Osteoblast (primary cell): ENCODE measurements at places on chromosomes 4 and X. TPM values are rescaled to one million over a fixed set of nuclear protein-coding genes. Genes with fewer than 3 reads are reported as not detected.

DNA sequence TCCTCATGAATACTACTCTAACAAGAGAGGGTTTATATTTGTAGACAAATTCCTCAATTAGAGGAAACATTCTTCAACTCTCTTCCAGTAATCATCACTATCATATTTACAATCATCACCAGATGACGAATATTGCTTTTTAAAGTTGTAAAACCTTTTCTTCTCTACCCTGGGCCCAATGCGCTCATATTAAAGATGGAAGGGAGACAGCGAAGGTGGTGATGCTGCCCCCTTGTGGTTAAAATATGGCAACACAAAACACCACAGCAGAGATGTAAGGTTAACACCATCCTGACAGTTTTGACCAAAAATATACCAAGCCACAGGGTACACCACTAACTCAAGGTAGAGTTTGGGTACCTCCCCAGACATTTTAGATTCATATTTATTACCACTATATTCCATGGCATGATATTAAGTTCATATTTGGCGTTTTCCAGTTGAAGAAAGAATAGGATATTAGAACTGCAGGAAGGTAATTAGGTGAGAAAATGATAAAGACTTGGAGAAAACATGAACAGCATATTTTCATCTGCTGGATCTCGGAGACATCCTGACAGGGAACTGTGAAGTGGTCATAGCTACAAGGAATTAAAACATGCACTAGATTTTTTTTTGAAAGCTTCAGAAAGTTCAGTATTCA is 72.8 kb downstream of the SLC9A7 start:
- no peaks in the 10 kb centered on the region for H3K36me3 ChIP-seq
- no peaks in the 10 kb centered on the region for H3K4me1 ChIP-seq
- DNase-seq, result no peak
- H3K4me3 ChIP-seq, result no peak overlapping the region

- H3K4me3 ChIP-seq, result no peak overlapping the region
- peak; percentile 67 for DNase-seq
- H3K4me1 ChIP-seq, result peaks cover 6% of the 10 kb centered on the region
- H3K36me3 ChIP-seq, result peaks cover 11% of the 10 kb centered on the region
Observed at GRCh38 chrX:41180194-41180908, 95.1 kb downstream of the USP9X start.

GRCh38 chr4:2991243-2991642 is 27.9 kb downstream of the GRK4 start:
- no peak for DNase-seq
- H3K4me3 ChIP-seq, result no peak overlapping the region
- no peak overlapping the region for H3K27ac ChIP-seq

- no peak overlapping the region for H3K27ac ChIP-seq
- no peak for DNase-seq
- no peak overlapping the region for H3K4me3 ChIP-seq
Observed at GRCh38 chrX:124862301-124862700, 457.4 kb upstream of the TEX13C start.

DNA sequence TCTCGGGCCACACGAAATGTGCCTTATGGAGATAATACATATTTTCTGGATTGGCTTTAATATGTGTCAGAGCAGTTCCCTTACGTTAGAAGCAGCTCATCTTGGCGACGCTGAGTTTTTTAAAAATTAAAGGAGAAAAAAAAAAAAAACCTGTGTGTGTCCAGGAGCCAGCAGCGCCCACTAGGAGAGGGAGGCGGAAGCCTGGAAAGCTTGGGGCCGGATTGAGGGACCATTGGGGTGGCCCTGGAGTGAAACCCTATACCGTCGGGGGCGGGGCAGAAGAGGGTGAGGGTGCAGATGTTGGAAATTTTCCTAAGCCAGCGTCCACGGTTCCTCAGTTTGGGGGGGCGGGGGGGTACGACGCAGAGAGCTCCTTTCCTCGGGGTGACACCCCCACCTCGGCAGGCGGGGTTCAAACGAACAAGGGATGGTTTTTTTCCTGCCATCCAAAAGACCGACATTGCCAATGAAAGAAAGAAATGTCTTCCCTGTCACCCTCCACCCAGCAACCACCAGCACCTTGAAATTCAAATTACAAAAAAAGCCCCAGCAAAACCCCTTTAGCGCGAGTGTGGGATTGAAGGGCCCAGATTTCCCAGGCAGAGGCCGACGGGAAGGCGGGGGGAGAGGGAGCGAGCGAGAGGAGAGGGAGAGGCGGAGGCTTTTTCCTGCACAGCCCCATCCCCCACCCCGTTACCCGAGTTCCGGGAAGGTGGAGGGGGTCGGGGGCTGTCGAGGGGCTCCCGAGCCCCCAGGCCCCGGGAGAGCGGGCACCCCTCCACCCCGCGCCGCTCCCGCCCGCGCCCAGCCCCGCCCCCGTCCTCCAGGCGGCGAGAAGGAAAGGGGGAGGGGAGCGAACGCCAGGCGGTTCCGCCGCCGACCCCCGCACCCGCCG is 859 bp downstream of the SMARCA1 start:
- H3K27me3 ChIP-seq, result no peaks in the 10 kb centered on the region
- peak; percentile 87 for DNase-seq
- H3K4me1 ChIP-seq, result no peaks in the 10 kb centered on the region
- H3K27ac ChIP-seq, result peak overlapping the region; percentile 45
- peak overlapping the region; percentile 84 for H3K4me3 ChIP-seq
- H3K36me3 ChIP-seq, result no peaks in the 10 kb centered on the region

DNA sequence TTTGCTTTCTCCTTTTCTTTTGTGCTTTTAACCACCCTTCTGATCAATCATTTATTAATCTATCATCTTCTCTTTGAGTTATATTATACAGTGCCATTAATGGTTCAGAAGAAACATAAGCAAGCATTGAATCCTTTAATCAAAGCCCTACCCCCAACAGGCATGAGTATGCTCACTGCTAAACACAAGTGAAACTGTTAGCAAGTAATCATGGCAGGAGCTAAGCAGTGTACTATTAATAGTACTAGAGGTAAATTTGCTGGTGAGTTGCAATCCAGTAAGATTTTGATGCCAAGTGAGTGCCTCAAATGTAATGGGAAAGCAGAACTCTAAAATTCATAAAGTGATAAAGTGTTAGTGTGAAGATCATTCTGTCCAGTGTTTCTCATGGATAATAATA is 57.2 kb downstream of the FNIP2 start:
- H3K4me3 ChIP-seq, result no peak overlapping the region
- no peaks in the 10 kb centered on the region for H3K27me3 ChIP-seq
- peaks cover 12% of the 10 kb centered on the region for H3K36me3 ChIP-seq
- H3K4me1 ChIP-seq, result peaks cover 35% of the 10 kb centered on the region
- no peak for DNase-seq

GRCh38 chr4:173061160-173061559 is 107.5 kb upstream of the GALNT7 start:
- H3K27me3 ChIP-seq, result no peaks in the 10 kb centered on the region
- no peak overlapping the region for H3K4me3 ChIP-seq
- no peaks in the 10 kb centered on the region for H3K36me3 ChIP-seq
- DNase-seq, result no peak

DNA sequence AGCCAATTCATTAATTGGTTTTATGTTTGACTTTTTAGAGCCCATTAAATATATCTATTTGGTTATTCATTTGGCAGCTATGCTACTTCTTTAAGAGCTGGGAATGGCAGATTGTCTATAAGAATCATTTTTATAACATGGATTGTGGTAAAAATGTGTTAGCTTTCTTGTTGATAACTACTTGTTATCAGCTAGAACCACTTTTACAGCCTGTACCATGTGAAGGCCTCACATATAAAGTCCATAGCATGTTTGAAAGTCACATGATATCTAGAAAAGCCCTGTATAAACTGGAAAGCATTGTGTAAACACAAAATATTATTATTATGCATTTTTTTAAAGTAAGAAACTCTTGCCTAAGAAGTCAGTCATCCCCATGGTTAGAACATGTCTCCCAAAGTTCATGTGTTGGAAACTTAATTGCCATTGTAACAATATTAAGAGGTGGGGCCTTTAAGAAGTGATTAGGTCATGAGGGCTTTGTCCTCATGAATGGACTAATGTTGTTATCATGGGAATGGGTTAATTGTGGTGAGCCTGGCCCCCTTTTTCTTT is 110.9 kb upstream of the BMP2K start:
- no peak overlapping the region for H3K4me3 ChIP-seq
- peaks cover 24% of the 10 kb centered on the region for H3K4me1 ChIP-seq
- no peaks in the 10 kb centered on the region for H3K36me3 ChIP-seq
- no peak for DNase-seq
- no peak overlapping the region for H3K27ac ChIP-seq

DNA sequence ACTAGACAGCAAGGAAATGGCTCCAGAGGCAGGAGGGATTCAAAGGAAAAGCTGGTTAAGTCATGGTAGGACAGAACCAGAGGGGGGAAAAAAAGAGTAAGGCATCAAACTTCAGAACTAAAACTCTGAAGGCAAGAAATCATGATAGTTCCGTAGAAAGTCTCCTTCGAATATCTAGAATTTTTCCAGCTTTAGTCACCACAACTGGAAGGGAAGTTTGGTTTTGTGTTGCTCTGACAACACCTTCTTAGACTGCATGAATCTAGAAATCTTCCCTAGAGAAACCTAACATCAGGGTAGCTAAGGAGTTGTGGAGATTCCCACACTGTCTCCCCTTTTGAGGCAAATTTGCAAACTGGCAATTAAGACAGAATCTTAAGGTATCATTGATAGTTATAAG is 33.7 kb downstream of the AMMECR1 start:
- H3K4me1 ChIP-seq, result peaks cover 29% of the 10 kb centered on the region
- DNase-seq, result peak; percentile 19
- H3K4me3 ChIP-seq, result no peak overlapping the region
- no peaks in the 10 kb centered on the region for H3K36me3 ChIP-seq

- no peaks in the 10 kb centered on the region for H3K4me1 ChIP-seq
- no peak for DNase-seq
- H3K4me3 ChIP-seq, result no peak overlapping the region
- H3K27me3 ChIP-seq, result no peaks in the 10 kb centered on the region
Observed at GRCh38 chr4:136651932-136652331, 880.4 kb downstream of the PCDH18 start.

DNA sequence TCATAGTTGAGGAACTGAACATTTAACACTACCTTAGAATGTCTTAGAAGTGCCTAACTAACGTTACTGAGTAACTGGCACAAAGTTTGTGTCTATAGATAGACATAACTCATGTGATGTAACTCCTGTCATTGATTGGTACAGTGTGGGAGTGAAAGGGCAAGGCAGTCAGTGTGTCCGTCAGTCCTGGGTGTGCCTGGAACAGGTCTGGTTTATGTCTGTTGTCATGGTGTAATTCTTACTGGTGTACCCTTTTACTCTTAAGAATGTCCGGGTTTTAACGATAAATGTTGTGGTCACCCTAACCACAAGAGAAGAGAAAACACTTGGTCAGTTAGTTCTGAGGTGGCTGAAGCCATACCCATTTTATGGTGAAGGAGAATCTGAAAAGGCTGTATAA is 93.1 kb upstream of the ESX1 start:
- H3K27me3 ChIP-seq, result peaks cover 22% of the 10 kb centered on the region
- H3K4me1 ChIP-seq, result peaks cover 7% of the 10 kb centered on the region
- no peak overlapping the region for H3K27ac ChIP-seq
- H3K4me3 ChIP-seq, result no peak overlapping the region
- no peaks in the 10 kb centered on the region for H3K36me3 ChIP-seq

OTUD5 gene
- total RNA-seq, result 31.2 and 33.7 TPM in 2 replicates

SLIT2 gene
- 35.8 and 35.9 TPM in 2 replicates for total RNA-seq
